ENCODE measurements at places on chromosomes 5 and 9.

GRCh38 chr5:179225387-179225786, 119.9 kb downstream of the ADAMTS2 start:
- DNase-seq, result no peak

- DNase-seq, result no peak
Measured at GRCh38 chr9:99057665-99058625, 47.0 kb upstream of the TGFBR1 start.

DNA sequence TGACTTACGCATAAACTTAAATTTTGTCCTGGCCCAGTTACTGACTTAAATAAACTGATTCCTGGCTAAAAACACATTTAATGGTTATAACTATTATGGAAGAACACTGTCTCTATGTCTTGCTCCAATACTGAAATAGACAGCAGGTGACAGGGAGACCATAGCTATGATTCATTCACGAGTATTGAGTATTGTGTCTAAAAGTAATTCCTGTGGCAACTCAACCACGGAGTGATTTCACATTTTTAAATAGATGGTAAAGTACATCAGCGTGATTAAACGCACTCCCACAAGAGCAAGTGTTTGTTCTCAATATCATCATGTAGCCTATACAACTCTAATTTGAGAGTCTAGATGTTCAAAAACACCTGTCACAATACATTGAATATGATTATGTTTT, 35.9 kb upstream of the PCSK1 start:
- no peak for DNase-seq

DNA sequence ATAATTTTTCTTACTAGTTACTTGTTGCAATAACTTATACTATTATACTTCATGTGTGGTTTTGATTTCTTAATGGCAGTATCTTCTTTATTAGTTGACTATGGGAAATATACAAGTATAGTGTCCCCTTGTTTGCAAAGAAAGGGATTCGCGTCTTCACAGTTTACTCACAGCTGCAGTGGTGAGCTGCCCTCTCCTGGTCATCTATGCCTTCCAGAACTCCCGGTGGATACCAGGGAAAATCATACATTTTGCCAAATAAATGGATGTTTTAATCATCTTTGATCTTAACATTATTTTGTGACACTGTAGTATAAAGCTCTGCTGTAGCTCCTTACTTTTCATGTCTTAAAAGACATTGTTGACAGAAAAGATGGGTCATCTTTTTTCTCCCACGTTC, 142.0 kb downstream of the ZCCHC7 start:
- DNase-seq, result no peak

- no peak for DNase-seq
Measured at GRCh38 chr9:83707518-83707767, 315 bp downstream of the UBQLN1 start.

- DNase-seq, result peak; percentile 48
Measured at GRCh38 chr5:169299663-169300467, 1.1 kb downstream of the SLIT3 start.

DNA sequence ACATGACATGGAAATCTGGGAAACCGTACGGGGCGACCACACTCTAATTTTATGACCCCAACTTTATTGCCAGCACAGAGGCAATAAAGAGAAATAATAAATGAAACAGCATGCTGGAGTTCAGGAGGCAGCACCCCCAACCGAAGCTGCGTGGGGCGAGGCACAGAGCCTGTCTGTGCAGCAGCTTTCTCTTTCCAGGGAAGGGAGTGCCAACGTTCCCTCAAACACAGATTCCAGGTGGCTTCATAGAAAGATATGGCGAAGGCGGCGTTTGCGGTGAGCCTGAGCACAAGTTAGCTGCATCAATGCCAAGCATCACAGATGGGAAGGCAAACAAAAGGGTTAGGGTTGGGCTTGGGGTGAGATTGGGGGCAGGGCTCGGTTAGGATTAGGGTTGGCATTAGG, 114.8 kb downstream of the HSD17B3 start:
- DNase-seq, result peak; percentile 17

Data from nephron progenitor cell (in vitro differentiated cells).